ENCODE measurements at places on chromosomes 7 and 10.
A peak's percentile ranks its signal among the peaks of the same experiment; 100 is the strongest.

DNA sequence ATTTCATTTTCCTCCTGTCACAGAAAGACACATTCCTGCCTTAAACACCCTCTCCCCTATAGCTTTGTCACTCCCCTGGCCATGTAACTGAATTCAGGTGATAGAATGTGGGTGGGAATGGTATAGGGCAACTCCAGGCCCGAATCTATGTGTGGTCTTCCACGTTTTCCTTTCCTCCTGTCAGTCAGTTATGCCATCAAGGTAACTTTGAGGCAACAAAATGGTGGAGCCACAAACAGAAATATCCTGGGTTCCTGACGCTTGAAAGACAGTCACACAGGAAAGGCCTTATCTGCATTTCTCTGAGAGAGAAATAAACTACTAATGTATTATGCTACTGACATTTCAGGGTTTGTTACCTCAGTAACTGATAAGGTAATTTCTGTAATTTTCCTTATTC is 326.8 kb downstream of the HPSE2 start:
- no peak for DNase-seq

DNA sequence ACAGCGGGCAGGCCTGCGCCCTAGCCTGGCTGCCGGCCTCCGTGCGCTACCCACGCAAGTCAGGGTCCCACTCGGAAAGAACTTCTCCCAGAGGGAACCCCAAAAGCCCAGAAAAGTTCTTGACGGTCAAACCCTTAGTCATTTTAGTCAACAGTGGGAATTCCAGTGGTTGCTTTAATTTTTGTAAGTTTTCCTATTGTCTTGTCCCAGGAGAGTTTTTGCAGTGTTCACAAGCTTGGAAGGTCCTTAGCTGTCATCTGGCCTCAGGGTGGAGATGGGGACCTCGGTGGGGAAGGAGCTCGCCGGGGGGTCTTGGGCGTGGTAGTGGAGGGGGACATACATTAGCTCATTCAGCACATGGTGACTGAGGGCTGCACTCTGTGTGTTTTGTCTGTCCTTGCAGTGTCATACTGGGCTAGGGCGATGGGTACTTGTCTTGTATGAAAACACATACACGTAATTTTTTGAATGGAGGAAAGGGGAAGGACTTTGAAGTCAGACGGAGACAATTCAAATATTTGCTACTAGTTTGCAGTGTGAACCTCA is 736 bp downstream of the MINDY4 start:
- no peak for DNase-seq

DNA sequence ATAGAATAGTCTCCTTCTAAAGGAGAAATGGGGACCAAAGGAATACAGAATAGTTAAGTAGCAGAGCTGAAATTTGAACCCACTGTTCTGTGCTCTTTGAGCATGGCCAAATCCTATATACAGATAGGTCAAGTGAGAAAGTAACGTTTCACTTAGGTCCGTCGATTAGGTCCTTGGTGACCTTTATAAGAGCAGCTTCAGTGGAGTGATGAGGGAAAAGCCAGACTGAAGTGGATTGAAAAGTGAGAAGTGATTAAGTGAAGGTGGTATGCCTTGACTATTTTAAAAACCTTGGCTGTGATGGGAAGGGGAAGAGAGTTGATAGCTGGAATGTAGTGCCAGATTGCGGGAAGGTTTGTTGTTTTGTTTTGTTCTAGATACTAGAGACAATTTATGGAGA is 10.6 kb upstream of the LSMEM1 start:
- no peak for DNase-seq

- no peak for DNase-seq
Observed at GRCh38 chr10:125159486-125159931, 854 bp downstream of the CTBP2 start.

GRCh38 chr10:126124668-126125349 is 228.4 kb downstream of the FANK1 start:
- DNase-seq, result no peak

- DNase-seq, result no peak
Observed at GRCh38 chr7:134691546-134692343, 45.1 kb downstream of the BPGM start.

- no peak for DNase-seq
Observed at GRCh38 chr7:107021600-107021999, 22.9 kb upstream of the PRKAR2B start.

GRCh38 chr7:50304911-50305582 is 531 bp downstream of the IKZF1 start:
- DNase-seq, result peak; percentile 82

DNA sequence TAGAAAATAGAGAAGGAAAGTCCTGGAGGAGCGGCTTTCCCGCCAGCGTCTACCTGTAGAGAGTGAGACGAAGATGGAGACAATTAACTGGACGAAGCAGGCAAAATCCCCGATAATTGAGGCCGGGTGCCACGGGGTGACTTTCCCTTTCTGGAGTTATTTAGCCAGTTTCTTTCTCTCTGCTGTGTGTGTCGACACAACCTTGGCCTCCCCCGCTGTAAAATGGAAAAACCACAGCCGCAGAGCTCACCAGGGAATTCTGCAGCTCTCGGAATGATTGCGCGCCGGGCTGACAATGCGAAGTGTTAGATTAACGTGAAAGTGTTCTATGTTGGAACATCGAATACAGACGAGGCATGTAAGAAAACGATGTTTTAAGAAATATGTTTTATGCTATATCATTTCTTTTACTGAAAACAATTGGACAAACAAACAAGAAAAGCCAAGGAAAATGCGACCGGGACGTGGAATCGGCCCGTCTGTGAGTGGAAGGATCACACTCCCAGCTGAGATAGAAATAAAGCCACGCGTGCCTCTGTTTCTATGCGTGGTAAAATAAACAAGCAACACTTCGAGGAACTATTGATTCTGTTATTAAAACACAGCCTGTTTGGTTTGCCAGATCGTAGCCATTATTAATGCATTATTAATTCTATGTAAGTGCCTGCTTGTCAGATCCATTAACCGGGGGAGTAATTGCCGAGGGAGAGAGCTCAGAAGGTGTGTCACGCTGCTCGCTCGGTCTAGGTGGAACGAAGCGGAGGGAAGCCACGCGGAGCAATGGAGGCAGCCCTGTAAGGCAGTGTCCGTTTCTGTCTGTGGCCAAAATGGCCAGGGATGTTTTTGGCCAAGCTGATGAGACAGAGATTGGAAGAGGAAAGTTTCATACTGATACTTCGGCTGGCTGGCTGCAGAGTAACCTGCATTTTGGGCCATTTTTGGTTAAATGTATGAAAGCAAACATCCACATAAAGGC is 129.4 kb downstream of the DNAJB6 start:
- no peak for DNase-seq
